ENCODE measurements at places on chromosomes 13 and 19.

GRCh38 chr13:45594764-45595163 lies 20.8 kb downstream of the ERICH6B start:
- no peak for DNase-seq

- no peak for DNase-seq
Measured at GRCh38 chr13:109273326-109273751, 513.0 kb downstream of the IRS2 start.

- DNase-seq = no peak
Measured at GRCh38 chr19:10575011-10575716, 6.4 kb upstream of the CDKN2D start.

- DNase-seq = no peak
Measured at GRCh38 chr13:50220938-50221337, 205.7 kb downstream of the KCNRG start.

DNA sequence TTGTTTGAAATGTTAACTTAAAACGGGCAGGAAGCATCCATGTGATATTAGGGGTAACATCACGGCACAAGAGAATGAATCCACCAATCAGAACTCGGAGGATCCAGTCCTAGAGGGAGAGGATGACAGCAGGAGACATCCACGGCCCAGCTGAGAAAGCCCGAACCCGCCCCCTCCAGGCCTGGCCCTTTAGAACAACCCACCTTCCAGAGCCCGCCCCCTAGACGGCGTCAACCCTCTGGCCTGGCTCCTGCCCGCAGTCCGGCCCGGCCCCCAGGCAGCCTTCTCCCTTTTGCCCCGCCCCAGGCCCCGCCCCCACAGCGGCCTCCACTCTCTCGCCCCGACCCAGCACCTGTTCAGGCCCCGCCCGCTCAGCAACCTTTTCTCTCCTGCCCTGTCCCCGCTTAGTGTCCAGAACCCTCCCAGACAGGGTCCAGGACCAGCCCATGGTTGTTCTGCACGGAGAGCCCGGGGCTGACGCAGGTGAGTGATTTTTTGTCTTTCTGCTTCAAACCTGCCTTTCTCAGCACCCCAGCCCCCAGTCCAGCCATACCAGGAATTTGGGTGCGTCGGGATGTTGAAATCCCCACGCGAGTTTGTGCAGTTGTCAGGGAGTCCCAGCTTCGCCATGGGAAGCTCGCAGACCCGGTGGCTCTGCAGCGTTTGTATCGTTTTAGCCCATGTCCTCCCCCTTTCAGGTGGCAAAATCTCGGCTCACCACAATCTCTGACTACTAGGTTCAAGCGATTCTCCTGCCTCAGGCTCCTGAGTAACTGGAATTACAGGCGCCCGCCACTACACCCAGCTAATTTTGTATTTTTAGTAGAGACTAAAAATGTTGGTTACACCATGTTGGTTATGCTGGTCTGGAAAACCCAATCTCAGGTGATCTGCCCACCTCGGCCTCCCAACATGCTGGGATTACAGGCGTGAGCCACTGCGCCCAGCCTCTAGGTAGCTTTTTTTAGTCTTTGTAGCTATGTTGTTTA lies 16.1 kb downstream of the ZNF816 start:
- no peak for DNase-seq

DNA sequence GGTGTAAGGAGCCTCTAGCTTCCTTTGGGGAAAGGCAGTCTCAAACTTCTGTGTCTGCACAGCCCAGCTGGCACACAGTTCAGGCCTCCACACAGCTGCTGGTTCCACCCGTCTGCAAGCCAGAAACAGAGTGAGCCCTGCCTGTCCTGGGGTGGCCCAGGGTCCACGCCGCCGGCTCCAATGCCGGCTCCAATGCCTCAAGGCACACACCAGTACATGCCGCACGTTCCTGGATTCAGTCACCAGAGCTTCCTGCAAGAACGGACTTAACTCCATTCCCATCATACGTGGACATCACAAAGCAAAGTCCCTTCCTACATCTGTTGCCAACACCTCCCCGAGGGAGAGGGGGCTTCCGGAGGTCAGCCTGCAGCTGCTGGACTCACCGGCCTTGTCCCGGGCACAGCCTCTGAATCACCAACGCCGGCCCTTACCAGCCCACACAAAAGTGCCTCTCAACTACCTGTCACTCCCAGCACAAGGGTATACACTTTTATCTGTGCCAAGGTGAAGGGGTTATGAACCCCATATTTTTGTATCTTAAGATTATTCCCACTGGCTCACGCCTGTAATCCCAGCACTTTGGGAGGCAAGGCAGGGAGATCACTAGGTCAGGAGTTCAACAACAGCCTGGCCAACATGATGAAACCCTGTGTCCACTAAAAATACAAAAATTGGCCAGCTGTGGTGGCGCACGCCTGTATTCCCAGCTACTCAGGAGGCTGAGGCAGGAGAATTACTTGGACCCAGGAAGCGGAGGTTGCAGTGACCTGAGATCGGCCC lies 8.5 kb downstream of the SH3GL1 start:
- DNase-seq = no peak

- DNase-seq = no peak
Measured at GRCh38 chr13:34502011-34502410, 440.1 kb upstream of the NBEA start.

DNA sequence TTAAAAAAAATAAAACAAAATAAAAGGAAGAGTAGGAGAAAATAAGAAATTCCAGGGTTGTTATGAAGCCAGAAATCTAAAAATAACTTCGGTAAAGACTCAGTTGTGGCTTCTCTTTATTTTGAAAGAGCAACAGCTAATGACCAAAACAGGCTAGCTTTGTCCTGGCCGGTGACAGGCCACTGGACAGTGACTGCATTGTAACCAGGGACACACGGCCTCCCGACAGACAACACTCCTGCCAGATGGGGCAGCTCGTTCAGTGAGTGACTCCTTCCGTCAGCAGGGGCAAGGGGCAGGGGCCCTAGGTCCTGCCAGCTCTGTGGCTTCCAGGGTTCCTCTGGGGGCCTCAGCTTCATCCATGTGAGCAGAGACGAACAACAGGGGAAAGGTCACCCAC lies 173.4 kb downstream of the KATNAL1 start:
- no peak for DNase-seq

DNA sequence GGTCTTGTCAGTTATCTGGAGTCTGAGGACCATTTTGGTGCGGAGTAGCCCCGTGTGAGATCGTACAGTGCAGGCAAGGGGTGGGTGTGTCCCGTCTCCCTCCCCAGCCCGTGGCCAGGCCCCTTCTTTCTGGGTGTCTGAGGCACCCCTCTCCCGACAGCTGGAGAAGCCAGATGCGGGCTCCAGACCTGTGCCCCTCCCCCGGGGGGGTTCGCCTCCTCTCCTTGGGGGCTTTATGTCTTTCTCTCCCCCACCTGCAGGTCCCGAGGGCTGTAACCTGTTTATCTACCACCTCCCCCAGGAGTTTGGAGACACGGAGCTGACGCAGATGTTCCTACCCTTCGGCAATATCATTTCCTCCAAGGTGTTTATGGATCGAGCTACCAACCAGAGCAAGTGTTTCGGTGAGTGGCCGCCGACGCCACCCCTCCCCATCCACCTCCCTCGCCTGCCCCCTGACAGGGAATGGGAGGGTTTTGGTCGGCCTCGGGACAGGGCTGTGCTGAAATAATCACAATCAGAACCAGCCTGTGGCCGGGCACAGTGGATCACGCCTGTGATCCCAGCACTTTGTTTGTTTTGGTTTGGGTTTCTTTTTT lies 65.6 kb downstream of the CELF5 start:
- DNase-seq = no peak

DNA sequence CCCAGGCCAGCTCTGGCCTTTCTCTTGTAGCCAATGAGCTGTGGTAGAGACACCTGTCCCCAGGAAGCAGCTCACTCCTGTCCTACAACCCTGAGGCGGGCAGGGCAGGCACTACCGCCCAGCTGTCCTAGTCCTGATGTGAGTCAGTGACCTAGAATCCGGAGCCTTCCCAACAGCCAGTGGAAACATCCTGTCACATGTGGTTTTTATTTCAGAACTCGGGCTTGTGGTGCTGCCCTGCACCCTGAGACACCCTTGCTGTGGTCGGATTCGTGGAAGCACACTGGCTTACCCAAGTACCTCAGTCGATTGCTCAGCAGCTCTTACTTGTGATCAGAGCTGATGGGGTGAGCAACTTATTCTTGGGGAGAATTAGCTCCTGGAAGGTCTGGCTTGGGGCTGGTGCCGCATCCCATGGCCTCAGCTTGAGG lies 83.6 kb upstream of the ARHGEF7 start:
- DNase-seq = no peak

DNA sequence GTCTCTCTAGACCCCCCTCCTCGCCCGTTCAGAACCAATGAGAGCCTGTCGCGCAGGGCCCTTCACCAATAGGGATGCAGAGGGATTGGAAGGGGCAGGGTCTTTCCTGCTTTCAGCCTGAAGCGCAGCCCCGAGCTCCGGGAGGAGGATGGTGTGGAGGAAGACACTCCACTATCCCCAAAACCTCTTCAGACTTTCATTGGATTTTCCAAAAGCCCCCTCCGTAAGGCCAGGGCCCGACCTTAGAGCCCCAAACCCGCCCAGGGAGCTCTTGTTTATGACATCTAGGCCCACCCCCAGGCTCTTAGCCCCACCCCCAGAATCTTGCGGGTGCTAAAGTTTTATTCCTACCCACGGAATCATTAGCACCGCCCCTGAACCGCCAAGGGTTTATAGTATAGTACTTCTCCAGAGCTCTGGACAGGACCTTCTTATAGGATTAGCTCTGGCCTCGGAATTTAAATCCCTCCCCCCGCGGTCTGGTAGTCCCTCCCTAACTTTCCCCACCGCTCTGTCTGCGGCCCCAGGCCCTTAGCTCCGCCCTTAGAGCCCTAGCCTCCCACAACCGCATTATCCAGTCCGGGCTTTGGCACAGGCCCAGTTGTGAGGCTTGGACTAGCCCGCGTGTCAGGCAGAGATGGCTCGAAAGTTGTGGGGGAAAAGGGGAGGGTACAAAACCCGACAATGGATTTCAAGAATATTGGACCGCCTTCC lies 6.6 kb upstream of the EML2 start:
- DNase-seq = peak; percentile 57

GRCh38 chr13:97257228-97257755 lies 35.2 kb downstream of the MBNL2 start:
- no peak for DNase-seq

DNA sequence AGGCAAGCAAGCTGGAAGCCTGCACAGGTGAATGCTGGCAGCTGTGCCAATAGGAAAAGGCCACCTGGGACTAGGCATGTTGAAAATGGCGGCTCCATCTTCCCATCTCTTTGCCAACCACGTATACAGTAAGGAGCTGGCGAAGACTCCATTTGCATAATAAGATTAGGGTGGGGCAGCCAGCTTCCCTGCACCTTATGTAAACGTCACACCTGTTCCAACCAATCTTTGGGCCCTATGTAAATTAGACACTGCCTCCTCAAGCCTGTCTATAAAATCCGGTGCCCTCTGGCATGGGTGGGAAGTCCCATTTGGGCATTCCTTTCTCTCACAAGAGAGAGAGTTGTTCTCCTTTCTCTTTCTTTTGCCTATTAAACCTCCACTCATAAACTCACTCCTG lies 16.8 kb downstream of the ADGRE2 start:
- no peak for DNase-seq

GRCh38 chr13:40206241-40207000 lies 460.0 kb downstream of the FOXO1 start:
- DNase-seq = no peak

DNA sequence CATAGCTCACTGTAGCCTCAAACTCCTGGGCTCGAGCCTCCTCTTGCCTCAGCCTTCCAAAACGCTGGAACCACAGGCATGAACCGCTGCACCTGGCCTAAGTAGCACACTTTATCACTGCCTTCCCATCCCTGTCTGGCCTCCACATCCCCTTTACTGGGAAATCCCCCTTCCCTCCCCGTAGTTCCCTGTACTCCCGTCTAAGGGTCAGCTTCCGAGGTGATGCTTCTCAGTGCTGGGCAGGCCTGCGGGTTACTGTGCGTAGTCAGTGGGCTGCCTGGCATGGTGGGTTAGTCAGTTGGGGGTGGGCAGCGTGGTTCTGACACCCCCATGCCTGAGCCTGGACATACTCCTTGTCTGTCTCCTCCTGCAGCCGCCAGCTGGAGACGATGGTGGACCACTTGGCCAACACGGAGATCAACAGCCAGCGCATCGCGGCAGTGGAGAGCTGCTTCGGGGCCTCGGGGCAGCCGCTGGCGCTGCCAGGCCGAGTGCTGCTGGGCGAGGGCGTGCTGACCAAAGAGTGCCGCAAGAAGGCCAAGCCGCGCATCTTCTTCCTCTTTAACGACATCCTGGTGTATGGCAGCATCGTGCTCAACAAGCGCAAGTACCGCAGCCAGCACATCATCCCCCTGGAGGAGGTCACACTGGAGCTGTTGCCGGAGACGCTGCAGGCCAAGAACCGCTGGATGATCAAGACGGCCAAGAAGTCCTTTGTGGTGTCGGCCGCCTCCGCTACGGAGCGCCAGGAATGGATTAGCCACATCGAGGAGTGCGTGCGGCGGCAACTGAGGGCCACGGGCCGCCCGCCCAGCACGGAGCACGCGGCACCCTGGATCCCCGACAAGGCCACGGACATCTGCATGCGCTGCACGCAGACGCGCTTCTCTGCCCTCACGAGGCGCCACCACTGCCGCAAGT lies 8.4 kb downstream of the PLEKHF1 start:
- DNase-seq = no peak

DNA sequence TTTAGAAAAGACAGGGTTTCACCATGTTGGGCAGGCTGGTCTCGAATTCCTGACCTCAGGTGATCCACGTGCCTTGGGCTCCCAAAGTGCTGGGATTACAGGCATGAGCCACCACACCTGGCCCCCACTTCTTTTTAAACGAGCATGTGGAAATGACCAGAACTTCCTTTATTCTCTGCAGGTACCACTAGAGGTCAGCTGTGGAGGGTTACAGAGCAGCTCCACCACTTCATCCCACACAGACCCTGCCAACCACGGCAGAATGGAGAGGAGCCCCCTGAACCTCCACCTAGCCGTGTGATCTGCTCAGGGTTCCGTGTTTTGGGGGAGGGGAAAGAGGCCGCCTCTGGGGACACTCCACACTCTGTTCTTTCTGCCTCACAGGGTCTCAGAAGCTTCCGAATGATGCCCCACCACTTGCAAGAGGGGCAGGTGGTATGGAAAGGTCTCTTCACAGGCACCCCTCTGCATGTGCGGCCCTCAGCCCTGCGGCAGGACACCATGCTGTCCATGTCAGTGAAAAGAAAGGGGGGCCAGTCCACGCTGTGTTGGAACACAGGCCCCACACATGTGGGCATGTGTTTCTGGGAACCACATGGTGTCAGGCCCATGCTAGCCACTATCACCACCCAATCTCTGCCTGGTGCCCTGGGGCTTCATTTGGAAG lies 465.0 kb downstream of the TSHZ3 start:
- DNase-seq = no peak

DNA sequence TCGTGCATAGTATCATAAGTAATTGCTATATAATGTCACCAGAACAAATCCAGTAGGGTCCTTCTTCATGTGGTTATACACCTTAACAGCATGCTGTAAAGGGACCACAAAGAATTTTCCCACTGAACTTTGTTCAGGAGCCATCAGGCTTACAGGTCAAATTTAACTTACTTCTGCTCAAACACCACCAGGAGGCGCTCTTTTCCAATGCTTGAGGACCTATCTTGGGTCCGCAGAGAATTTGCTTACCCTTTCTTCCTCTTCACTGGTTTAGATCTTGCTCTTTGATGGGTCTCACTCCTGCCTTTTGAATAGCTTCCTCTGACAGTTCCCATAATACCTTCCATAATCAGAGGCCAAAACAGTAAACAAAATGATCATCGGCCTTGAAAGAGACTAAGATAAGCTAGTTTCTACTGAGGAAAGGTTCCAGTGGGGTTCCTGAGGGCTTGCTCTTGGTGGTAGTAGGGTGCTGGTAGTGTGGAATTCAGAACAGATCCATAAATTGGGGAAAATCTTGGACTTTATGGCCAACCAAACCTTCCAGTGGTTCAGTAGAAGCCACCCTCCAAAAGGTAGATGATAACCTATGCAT lies 37.4 kb downstream of the SCGB2B2 start:
- DNase-seq = peak; percentile 52

Measured in activated CD8-positive, alpha-beta memory T cell treated with anti-CD3 and anti-CD28 coated beads for 48 hours (primary cell).